Mucosa of gallbladder (tissue), 1 donor: ENCODE measurements at places on chromosomes 1 and 21. TPM values are rescaled to one million over a fixed set of nuclear protein-coding genes. Genes with fewer than 3 reads are reported as not detected.
A peak's percentile ranks its signal among the peaks of the same experiment; 100 is the strongest.

Gene RABIF
- total RNA-seq, result 11.0 TPM

Gene ETV3L
- not detected for total RNA-seq

Gene IFI44L
- total RNA-seq, result 4.4 TPM

Gene ADAM30
- total RNA-seq, result not detected

Gene BMP8B
- total RNA-seq, result 1.8 TPM

Gene TEDDM1
- total RNA-seq, result not detected

Gene VWA1
- total RNA-seq, result 122 TPM

DNA sequence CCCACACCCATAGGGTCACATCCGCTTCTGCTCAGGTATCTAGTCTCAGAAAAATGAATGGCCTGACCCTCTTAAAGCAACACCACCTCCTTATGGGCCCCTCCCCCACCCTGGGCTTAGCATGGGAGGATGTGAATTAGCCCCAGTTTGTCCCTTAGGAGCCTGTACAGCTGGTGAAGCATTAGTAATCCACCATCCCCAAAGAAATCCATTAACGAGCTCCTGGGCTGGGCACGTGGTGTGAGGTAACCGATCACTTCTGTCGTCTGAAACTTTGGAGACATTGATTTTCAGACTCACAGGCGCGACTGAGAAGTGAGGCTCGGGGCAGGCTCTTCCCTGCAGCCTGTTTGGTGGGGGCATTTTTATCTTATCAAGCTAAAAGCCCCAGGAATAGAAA, 10.5 kb downstream of the RASSF5 start:
- peak; percentile 51 for DNase-seq

- DNase-seq, result no peak
These were observed 229.2 kb downstream of the TTLL7 start for GRCh38 chr1:83769594-83770318.

- DNase-seq, result no peak
These were observed 26.3 kb downstream of the SLC37A1 start for GRCh38 chr21:42539931-42540343.

GRCh38 chr1:173009597-173009996, 41.1 kb downstream of the TNFSF18 start:
- DNase-seq, result no peak

DNA sequence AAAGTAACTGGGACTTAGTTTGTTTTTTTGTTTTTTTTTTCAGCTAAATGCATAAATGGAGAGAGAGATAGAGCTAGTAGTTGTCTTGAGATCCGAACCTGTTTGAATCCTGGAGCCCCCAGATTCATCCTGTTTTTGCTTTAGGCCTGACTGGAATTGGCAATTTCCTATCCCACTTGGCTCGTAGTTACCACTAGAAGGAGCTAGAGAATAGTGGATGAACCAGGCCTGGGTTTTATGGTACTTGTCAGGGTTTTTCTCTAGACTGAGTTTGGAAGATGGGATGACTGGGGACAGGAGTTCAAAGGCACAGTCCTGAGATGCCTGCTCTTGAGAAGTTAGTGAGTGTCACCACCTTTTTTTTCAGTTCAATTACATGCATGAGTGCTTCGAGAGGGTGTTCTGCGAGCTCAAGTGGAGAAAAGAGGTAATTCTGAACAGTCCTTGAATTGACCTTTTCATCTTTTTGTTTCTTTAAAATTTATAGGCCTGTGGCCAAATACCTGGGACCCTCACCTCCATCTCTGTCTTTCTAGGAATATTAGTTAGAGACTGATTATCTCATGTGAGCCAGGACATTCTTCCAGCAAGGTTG, 23.4 kb downstream of the CELF3 start:
- DNase-seq, result no peak

DNA sequence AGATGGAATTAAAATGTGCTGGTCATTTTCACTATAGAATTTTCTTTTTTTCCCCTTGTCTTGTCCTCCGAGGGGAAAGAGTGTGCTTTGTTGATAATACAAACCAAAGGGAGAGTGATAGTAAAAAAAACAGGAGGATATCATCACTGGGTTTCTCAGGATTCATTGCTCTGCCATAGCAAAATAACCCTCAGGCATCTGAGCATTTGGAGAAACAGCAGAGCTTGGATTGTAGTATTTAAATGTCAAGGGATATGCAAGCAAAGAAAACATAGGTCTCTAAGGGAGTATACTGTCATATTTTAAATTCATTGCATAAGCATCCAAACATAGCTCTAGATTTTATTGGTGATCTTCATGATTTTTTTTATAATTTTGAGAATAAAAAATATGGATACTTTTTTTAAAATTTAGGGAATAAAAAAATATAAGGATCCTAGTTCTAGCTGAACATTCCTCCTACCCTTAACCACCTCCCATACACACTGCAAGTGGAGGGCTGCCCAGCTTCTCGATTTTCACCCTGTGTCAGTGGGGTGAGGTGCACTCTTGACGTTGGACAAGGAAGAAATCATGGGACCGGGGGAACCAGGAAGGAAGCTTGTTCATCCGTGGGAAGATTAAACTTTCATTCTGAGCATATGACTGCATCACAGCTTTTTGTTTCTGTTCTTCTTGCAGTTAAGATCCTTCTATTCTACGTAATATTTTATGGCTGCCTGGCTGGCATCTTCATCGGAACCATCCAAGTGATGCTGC, 4.4 kb downstream of the ATP1B1 start:
- no peak for DNase-seq

GRCh38 chr1:19597496-19598309, 46.4 kb upstream of the NBL1 start:
- peak; percentile 12 for DNase-seq

DNA sequence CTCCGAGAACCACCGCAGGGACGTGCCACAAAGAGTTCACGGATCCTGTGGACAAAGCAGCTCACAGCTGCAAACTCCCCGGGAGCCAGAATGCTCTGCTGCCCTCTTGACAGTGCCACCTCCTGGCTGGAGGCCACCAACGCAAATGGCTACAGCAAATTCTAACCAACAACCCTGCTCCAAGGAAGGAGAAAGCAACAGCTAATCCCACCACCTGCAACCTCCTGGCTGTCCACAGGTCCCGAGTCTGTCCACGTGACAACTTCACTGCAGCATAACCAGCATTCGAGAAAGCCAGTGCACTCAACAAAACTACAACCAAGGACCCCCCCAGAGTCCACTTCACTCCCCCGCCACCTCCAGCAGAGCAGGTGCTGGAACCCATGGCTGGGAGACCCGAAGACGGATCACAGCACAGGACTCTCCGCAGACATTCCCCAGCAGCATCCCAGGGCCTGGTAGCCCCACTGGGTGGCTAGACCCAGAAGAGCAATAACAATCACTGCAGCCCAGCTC, 17.3 kb downstream of the POFUT2 start:
- DNase-seq, result no peak

- DNase-seq, result no peak
These were observed 45.7 kb downstream of the CAPN9 start for GRCh38 chr1:230792691-230793462.

DNA sequence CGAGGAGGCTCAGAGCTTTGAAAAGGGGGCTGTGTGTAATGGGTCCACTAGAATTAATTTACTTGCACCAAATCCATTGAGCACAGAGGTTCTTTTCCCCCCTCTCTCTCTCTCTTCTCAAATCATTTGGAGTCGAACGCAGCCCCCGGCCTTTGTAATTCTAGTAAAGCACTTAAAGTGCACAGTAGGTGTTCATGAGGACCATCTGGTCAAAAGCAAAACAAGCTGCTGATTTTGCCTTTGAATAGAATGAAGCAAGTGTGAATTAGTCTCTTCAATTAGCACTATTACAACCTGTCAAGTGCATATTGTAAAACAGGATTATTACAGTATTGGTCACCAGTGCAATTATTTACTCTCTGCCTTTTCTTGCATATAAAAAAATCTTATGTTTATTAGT, 259.9 kb downstream of the FAF1 start:
- DNase-seq, result no peak

- no peak for DNase-seq
These were observed 76.2 kb downstream of the NFIA start for GRCh38 chr1:61158591-61158990.

DNA sequence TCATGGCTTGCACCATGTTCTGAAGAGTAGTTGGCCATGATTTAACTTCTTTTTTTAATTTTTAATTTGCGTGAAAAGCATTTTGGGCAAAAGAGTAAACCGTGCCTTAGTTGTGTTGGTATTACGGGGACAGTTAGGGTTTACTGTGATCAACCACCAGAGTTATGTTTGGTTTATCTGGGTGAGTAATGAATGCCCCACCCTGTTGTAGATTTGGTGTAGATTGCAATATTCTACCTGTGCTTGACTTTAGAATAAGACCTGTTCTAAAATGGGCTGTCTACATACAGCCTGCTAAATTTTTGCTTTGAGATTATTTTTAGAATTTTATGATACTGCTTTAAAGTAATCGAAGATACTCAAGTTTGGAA, 1.4 kb downstream of the USP25 start:
- no peak for DNase-seq

- DNase-seq, result peak; percentile 25
These were observed 193.0 kb downstream of the CACNA1E start for GRCh38 chr1:181676269-181676668.

DNA sequence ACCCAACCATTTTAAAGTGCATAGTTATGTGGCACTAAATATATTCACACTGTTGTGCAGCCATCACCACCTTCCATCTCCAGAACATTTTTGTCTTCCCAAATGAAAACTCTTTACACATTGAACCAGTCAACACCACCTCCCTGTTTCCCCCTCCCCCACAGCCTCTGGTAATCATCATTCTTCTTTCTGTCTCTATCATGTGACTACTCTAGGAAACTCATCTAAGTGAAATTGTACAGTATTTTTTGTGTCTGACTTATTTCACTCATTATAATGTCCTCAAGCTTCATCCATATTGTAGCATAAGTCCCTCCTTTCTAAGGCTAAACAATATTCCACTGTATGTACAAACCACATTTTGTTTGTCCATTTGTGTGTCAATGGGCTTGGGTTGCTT, 128.0 kb downstream of the RUNX1 start:
- no peak for DNase-seq

GRCh38 chr1:15332525-15332924, 77.2 kb upstream of the EFHD2 start:
- DNase-seq, result no peak

DNA sequence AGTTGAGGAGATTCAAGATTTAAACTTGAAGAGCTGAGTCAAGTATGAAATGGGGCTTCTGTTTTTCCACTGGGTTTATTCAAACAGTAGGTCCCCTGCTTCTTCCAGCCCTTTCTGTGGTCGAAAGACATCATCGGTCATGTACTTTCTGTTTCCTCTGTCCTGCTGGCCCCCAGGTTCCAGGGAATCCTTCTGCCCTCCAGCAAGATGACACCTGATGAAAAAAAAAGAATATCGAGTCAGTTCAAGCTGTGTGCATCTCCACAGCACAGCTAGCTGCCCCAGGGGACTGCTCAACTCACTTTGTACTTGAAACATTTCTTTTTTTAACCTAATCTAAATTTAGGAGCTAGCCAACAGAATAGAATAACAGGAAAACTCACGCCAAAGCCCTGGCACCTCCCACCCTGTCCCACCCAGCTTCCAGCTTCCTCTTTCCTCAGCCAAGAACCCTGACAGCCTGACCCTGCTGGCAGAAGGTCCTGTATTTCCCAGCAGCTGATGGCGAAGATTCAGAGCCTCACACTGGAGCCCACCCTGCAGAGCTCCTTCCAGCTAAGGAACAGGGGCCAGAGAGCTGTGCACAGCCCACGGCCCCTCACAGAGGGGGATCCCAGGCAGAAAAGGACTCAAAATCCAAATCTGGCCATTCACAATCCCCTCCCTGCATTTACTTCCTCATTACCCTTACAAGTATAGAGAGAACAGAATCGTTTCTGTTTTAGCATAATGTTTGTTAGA, 176.5 kb downstream of the PSMG1 start:
- peak; percentile 64 for DNase-seq

GRCh38 chr1:217139513-217139912, 416.3 kb upstream of the ESRRG start:
- DNase-seq, result no peak

DNA sequence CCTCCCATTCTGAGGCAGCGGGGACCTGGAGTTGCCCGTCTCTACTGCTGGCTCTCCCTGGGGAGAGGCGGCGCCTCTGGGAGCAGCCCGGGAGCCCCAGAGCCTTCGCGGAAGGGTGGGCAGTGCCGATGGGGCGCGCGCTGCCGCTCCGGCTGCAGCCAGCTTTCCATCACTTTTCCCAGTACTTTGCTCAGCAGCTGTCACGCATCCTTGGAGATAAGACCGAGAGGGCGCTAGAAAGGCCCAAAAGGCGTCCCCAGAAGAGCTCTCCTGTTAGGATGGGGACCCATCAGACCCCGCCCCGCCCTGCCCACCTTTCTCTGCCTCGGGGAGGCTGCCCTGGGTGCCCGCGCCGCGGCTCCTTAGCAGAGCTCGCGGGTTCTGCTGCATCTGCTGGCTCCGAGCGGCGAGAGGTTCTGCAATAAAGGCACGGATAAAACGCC, 534 bp downstream of the KCNH1 start:
- no peak for DNase-seq

- DNase-seq, result no peak
These were observed 193.7 kb downstream of the FOXD2 start for GRCh38 chr1:47631411-47631995.

DNA sequence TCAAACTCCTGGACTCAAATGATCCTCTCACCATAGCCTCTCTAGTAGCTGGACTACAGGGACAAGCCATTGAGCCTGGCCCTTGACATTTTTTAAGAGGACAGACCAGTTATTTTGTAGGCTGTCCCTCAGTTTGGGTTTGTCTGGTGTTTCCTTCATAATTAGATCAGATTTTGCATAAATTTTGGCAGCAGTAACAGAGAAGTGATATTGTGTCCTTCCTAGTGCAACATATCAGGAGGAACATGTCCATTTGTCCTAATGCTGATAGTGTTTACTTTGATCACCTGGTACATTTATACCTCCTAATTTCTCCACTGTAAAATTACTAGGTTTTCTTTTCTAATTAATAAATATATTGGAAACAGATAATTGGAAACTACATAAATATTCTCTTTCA, 5.9 kb upstream of the NID1 start:
- DNase-seq, result no peak
